ENCODE measurements at places on chromosomes 2 and 18.

DNA sequence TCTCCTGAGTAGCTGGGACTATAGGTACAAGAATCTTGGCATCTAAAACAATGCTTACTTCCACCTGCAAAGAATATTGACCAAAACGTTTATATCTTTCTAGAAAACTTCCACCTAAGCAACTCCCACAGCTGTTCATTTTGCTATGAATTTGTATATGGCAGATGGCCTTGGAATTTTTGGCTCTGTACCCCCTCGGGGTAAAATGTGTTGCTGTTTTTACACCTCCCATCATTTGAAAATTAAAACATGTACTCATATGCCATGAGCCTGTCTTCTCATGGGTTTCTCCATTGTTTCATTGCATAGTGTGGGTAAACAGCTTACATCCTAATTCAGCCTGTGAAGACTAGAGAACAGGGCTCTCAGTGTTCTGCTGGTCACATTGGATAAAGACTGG lies 853.6 kb upstream of the SOX11 start:
- no peak for DNase-seq

- no peak for DNase-seq
Observed at GRCh38 chr2:17160594-17160993, 357.6 kb downstream of the RAD51AP2 start.

GRCh38 chr2:179383975-179384374 lies 119.3 kb upstream of the SESTD1 start:
- no peak for DNase-seq

GRCh38 chr2:73043929-73044832 lies 27.3 kb downstream of the SFXN5 start:
- DNase-seq = no peak

DNA sequence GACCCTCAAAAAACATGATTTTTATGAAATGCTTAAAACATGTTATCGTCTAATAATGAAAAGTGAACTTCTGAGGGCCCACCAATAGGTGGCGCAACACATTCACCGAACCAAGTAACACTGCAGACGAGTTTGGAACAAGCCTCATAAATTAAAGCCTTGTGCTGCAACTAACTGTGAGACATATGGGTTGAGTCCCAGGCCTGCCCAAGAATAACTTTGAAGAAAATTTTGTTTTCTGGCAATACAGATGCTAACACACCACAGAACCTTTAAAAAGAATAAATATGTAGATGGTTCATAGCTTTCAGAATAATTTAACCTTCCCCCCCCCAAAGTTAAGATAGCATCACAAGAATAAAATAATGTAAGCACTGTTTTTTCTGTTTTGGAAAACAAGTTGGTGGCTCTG lies 285.9 kb downstream of the RNF144A start:
- no peak for DNase-seq

Measured in brain pericyte (primary cell).